ENCODE measurements at places on chromosomes 2 and 18. TPM values are rescaled to one million over a fixed set of nuclear protein-coding genes. Genes with fewer than 3 reads are reported as not detected.

Gene UPP2
- not detected for total RNA-seq

Gene MARCO
- not detected for total RNA-seq

Gene ALPG
- total RNA-seq: 1.2 TPM

Gene MALL
- total RNA-seq: 32.4 TPM

Gene NRP2
- 25.5 TPM for total RNA-seq

Gene KCNG3
- total RNA-seq: 2.1 TPM

- DNase-seq: no peak
- H3K4me3 ChIP-seq: no peak overlapping the region
- H3K27ac ChIP-seq: no peak overlapping the region
- H3K36me3 ChIP-seq: no peaks in the 10 kb centered on the region
Measured at GRCh38 chr18:65990944-65991708, 240.3 kb downstream of the CDH7 start.

DNA sequence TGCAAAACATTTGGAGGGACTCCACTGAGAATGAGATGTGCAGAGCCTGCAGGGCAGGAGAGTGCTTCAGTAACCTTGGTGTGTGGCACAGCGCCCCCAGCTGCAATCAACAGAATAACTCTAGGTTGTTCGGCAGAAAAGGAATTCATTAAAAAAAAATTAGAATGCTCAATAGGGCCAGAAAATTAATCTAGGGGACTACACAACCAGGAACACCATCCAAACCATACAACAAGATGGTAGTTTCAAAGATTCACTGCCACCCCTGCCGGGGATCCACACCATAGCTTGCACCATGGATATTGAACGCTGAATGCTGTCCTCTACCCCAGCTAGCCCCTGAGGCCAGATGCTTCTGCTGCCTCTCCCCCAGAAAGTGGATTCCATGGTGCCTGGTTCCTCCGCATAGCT lies 50.1 kb downstream of the THUMPD2 start:
- H3K36me3 ChIP-seq: 0 out of 2 replicates have a peak, but pooled peaks cover 8% of the 10 kb centered on the region
- no peaks in the 10 kb centered on the region for H3K4me1 ChIP-seq
- no peak overlapping the region for H3K4me3 ChIP-seq

GRCh38 chr2:143226714-143227541 lies 97.7 kb downstream of the ARHGAP15 start:
- no peak overlapping the region for H3K4me3 ChIP-seq
- no peaks in the 10 kb centered on the region for H3K27me3 ChIP-seq
- no peaks in the 10 kb centered on the region for H3K4me1 ChIP-seq
- no peak overlapping the region for H3K27ac ChIP-seq
- DNase-seq: no peak

- H3K4me3 ChIP-seq: no peak overlapping the region
- no peaks in the 10 kb centered on the region for H3K27me3 ChIP-seq
- no peak for DNase-seq
- H3K4me1 ChIP-seq: no peaks in the 10 kb centered on the region
- no peak overlapping the region for H3K27ac ChIP-seq
Measured at GRCh38 chr2:184769023-184769422, 170.7 kb downstream of the ZNF804A start.

DNA sequence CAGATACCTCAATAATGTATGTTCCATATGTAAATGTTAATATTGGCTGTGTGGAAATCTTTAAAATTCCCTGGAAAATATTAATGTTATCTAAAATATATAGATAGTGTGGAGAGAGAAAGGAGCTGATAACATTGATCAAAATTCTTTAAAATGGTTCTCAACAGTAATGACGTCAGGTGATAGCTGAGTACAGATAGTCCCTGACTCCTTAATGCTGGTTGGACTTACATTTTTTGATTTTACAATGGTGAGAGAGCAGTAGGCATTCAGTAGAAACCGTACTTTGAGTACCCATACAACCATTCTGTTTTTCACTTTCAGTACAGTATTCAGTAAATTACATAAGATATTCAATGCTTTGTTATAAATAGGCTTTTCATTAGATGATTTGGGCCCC lies 146.6 kb downstream of the GALNT3 start:
- no peaks in the 10 kb centered on the region for H3K36me3 ChIP-seq
- no peak for DNase-seq
- H3K4me3 ChIP-seq: no peak overlapping the region
- no peak overlapping the region for H3K27ac ChIP-seq

- no peaks in the 10 kb centered on the region for H3K4me1 ChIP-seq
- H3K27me3 ChIP-seq: peaks cover 85% of the 10 kb centered on the region
- peak; percentile 8 for DNase-seq
- H3K4me3 ChIP-seq: no peak overlapping the region
- no peak overlapping the region for H3K27ac ChIP-seq
Measured at GRCh38 chr2:104889960-104890684, 36.2 kb downstream of the POU3F3 start.

DNA sequence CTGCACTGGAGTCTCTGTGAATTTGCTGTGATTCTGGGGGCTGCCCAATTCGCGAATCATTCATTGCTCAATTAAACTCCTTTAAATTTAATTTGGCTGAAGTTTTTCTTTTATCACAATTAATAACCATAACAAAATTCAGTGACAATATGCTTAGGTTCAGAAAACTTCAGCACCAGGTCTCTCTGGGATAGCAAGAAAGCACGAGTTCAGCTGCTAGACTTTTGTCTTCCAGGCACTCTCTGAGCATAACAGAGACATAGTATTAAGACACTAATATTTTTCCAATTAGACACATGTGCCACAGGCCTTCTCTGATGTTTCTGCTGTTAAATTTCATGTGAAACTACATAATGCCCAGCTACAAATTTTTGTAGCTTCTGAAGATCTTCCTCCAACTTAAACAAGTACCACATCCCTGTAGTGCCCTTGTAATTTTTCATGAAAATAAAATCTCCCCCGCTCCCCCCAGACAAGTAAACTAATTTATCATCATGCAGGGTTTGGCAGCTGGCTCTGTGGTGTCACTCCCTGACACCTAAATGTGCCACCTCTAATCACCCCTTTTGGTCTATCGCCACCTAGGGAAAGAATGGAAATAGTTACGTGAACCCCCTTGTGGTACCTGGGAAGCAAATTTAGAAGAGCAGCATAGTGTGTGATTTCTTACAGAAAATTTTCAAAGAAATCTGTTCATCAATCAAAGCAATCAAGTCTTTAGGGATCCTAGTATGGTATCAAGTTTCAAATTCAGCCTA lies 94.1 kb downstream of the CSRNP3 start:
- no peak overlapping the region for H3K27ac ChIP-seq
- no peak overlapping the region for H3K4me3 ChIP-seq
- no peaks in the 10 kb centered on the region for H3K27me3 ChIP-seq
- H3K36me3 ChIP-seq: no peaks in the 10 kb centered on the region
- no peak for DNase-seq

DNA sequence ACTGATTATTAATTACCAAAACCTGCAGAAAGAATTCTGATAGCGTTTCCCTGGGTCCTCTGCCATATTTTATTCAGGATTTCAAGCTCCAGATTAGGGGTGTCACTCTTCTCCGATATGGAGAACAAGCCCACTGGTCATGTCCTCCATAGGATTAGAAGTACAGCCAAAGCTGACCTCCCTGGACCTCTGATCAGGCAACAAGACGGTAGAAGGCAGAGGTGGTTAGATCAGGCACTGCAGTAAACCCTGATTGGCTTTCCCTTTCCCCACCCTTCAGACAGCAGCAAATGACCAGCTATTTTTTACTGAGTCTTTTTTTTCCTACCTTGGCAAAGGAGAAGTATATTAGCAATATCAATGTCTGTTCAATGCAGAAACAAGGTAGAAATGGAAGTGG lies 37.7 kb downstream of the SPC25 start:
- H3K27me3 ChIP-seq: no peaks in the 10 kb centered on the region
- no peaks in the 10 kb centered on the region for H3K36me3 ChIP-seq
- H3K27ac ChIP-seq: no peak overlapping the region
- H3K4me3 ChIP-seq: no peak overlapping the region

GRCh38 chr2:212050871-212051270 lies 487.7 kb downstream of the ERBB4 start:
- no peaks in the 10 kb centered on the region for H3K27me3 ChIP-seq
- no peak overlapping the region for H3K4me3 ChIP-seq
- H3K27ac ChIP-seq: no peak overlapping the region
- DNase-seq: no peak
- H3K36me3 ChIP-seq: no peaks in the 10 kb centered on the region

Data from PC-9 (cell line).